Osteocyte (in vitro differentiated cells): ENCODE measurements at places on chromosomes 6 and 20.

DNA sequence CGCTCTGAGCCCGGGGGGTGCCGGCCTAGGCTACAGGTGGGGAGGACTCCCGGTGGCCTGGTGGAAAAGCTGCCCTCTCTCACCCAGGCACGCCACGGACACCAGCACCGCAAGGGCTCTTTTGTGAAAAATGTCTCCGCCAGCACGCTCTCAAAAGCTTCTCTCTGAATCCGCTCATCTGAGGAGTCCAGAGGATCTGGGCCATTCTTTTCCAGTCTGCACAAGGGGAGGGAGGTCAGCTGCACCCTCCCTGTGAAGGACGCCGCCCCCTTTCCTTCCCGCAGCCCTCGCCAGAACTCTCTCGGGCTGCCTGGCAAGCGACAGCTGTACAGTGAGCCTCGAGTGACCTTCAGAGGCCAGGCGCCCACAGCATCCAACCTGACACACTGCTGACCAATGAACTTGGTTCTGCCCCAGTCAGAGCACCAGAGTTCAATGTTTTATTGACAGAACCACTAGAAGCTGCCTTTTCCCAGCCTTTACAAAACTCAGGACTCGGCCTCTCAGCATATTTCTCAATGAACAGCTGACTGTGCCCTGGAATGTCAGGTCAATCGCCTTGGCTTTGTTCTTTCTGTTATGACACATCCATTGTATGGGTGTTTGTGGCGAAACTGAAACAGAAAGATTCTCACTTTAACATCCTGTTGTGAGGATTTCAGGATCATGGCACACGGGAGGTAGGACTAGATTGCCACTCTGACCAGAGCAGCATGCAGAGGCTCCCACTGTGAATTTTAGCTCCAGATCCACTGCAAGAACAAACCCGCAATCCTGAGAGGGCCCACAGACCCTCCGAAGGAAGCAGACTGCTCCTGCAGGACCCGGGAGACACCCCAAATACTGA lies 26.7 kb downstream of the SERPINB9 start:
- no peak for DNase-seq

GRCh38 chr6:3454273-3455010 lies 2.4 kb downstream of the SLC22A23 start:
- DNase-seq: no peak

DNA sequence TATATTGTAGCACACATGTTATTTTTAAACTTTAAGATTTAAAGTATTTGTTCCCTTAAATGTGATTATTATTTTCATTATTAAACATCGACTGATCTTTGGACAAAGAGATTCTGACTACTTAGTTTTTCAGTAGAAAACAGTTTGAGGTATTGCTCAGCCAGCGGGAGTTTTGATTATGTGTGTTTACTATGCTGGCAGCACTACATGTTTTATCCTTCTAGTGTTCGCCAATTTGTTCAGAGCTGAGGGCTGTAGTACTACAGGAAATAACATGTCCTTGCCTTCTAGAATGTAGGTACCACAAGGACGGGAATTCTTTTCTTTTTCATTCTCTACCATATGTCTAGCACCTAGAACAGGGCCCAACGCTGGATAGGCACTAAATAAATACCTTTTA lies 11.1 kb upstream of the LCA5 start:
- no peak for DNase-seq

GRCh38 chr20:47019121-47019824 lies 124.6 kb downstream of the EYA2 start:
- no peak for DNase-seq

DNA sequence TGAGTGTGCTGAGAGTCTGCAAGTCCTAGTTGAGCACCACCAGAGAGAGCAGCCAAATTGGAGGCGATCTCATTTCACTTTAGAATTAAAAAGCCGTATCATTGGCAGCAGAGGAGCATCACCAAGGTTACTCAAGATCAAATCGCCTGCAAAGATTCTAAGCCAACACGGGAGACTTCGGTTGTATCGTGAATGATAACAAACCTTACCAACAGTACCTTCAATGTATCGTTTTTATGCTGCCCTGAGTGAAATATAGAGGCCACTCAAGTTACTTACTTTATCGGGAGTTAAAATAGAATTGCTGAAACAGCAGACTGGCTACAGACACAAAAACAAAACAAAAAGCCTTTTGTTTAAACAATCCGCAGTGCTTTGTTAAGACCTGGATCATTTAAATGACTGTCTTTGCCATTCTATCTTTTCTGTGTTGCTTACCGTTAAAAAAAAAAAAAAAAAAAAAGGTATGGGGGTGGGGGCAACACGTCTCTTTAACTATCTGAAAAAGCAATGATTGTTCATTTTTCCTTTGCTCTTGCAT lies 14.2 kb downstream of the NHSL1 start:
- no peak for DNase-seq

DNA sequence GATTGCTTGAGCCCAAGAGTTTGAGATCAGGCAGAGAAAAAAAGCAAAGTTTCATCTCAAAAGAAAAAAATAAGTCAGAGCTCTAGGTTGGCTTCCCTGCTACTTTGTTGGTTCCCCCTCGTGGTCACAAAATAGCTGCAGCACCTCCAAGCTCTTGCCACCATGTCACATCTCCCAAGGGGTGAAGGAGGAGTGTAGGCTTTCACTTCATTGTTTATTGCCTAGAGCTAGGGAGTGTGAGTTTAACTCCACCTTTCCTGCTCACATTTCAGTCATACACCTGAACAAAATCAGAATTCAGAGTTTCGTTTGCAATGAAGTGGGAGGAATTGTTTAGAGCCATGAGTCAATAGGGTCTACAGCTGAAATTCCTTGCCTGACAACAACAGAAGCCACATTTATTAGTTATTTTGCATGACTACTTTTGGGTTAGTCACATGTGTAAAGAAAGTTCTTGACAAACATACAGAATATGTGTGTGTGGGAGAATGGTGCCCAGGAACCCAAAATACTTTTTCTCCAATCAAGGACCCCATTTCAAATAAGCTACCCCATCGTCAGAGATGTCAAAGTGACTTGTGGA lies 56.2 kb upstream of the UFL1 start:
- DNase-seq: no peak

DNA sequence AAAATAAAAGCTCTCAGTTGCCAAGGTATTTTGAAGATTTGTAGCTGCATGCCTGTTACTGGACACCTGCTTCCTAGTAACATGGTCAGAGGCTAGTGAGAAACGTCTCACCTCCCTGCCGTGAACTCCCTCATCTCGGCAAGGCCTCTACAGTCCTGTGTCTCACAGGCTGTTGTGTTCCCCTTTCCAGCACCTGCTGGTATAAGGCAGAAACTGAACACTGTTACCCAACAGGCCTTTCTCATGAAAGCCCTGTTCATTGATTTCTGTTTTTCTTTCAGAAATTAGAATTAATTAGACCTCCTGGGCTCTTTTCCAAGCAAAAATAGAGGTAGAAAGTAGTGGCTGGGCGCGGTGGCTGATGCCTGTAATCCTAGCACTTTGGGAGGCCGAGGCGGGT lies 17.6 kb upstream of the SRSF3 start:
- no peak for DNase-seq

GRCh38 chr6:33467091-33467490 lies 12.7 kb downstream of the ZBTB9 start:
- DNase-seq: no peak
